ENCODE measurements at places on chromosomes 3 and 15. TPM values are rescaled to one million over a fixed set of nuclear protein-coding genes. Genes with fewer than 3 reads are reported as not detected.

Gene AADACL2
- not detected for total RNA-seq

DNA sequence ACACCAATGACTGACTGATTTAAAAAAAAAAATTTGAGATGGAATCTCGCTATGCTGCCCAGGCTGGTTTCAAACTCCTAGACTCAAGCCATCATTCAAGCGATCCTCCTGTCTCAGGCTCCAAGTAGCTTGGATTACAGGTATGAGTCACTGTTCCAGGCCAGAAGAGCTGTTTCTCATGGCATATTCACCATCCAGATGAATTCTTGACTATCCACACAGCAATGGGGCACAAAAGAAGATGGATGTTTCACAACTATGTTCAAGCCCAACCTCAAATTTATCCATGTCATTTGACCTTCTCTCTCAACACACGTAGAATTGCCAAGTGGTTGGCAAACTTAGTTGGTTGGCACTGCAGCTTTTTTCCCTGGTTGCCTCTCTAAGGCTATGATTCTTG lies 40.6 kb downstream of the PRICKLE2 start:
- no peak for DNase-seq

Gene ISG20
- 157 TPM for total RNA-seq

Gene KCNH8
- total RNA-seq: not detected

- no peak for DNase-seq
These were observed 29.8 kb upstream of the FAH start for GRCh38 chr15:80123034-80123433.

Gene CISH
- 3.7 TPM for total RNA-seq
